ENCODE measurements at places on chromosomes 6 and 20.

GRCh38 chr20:57663681-57664451, 43.6 kb upstream of the ZBP1 start:
- DNase-seq, result no peak

- DNase-seq, result no peak
Measured at GRCh38 chr6:111524252-111524651, 41.2 kb upstream of the REV3L start.

DNA sequence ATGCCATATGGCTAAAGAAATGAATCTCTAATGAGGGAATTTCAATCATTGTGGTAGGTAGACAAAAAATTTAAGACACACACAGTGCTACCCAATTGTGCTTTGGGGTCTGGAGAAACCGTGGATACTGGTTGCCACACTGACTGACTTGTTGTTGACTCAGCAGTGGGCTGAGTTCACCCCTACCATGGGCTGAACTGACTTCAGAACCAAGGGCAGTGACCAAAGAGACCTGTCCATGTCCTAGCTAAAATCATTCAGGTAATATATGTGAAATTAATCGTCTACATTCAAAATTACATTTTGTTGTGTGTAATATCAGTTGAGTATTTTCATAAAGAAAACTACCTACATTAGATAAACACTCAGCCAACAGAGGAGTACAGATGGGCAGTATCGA, 131.6 kb downstream of the PDE7B start:
- DNase-seq, result no peak

- peak; percentile 39 for DNase-seq
Measured at GRCh38 chr6:144351379-144352127, 66.4 kb downstream of the UTRN start.

DNA sequence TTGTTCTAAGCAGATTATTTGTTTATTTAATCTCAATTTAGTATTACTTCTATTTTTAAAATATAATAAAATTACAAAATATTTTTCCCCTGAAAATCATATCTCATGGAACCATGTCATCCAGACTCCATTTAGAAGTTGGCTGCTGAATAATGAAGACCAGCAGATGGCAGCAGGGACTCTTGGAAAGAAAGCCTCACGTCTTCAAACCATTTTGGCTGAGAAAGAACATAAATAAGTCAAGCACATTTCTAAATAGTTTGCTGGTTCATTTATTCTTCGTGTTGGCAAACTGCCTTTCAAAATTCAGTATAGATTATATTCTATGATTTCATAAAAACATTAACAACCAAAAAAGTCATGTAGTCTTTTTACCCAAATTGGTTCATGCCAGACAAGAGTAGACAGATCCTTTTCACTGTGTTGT, 71.7 kb downstream of the RCAN2 start:
- peak; percentile 56 for DNase-seq

DNA sequence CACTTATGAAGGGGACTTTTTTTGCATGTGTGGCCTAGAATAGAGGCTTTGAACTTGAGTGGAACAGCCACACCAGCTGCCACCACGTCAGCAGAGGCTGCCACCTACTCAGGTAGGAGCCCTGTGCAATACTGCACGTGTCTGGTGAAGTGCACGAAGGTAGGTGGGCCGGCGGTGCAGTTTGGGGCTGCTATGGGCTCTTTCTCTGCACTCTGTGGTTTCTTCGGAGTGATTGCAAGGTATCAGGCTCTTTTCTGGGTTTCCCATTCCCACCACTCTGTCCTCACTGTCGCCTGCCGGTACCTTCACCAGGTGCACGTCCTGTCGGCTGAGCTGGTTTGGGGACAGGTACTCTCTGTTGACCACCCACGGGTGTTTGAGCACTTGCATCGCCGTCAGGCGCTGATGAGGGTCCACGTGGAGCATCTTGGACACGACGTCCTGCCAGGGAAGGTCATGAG, 30.8 kb upstream of the MPC1 start:
- no peak for DNase-seq

- no peak for DNase-seq
Measured at GRCh38 chr6:26392932-26393636, 9.0 kb upstream of the BTN3A1 start.

All from KBM-7 (cell line).